Stomach (tissue), 19 donors: ENCODE measurements at places on chromosomes 7 and 10. TPM values are rescaled to one million over a fixed set of nuclear protein-coding genes. Genes with fewer than 3 reads are reported as not detected.

Gene TMEM184A
- 25.7 TPM for total RNA-seq

Gene NCAPG2
- total RNA-seq = 11.7 TPM

- no peak for DNase-seq
Observed at GRCh38 chr7:80642871-80643270, 4.4 kb downstream of the CD36 start.

GRCh38 chr10:133614830-133615580 is 11.6 kb downstream of the FRG2B start:
- DNase-seq = no peak

DNA sequence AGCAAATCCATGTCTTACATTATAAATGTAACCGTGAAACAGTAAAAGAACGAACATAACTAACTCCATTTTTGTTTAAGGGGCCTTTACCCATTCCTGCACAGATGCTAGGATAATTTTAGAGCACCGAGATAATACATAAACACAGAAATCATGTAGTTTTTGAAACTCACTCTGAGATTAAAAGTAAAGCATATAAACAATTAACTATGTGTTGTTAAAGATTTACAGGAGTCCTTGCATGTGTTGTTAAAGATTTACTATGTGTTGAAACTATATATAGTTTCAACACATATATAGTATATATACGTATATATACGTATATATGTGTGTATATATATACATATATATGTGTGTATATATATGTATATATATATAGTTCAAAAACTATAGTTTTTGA is 7.2 kb upstream of the CALML3 start:
- DNase-seq = no peak
